ENCODE measurements at places on chromosomes 1 and 21.

DNA sequence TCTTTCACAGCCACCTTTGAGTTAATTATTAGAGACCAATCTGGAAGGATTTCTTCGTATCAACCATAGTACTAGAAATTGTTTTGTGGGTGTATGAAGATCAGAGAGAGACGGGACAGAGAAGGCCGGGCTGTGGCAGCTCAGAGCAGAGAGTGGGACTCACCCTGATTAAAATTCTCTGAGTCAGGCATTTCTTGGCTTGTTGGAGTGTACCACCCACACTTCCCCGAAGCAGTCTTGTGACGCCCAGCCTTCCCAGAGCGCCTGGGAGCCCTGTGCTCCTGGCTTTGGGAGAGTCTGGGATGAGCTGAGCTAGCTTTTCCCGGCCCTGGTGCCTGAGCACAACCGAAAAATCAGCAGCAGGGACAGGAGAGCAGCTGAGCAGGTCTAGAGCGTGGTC, 19.4 kb downstream of the PLEKHM2 start:
- no peak for DNase-seq

- no peak for DNase-seq
Observed at GRCh38 chr21:39637197-39637970, 24.6 kb downstream of the B3GALT5 start.

DNA sequence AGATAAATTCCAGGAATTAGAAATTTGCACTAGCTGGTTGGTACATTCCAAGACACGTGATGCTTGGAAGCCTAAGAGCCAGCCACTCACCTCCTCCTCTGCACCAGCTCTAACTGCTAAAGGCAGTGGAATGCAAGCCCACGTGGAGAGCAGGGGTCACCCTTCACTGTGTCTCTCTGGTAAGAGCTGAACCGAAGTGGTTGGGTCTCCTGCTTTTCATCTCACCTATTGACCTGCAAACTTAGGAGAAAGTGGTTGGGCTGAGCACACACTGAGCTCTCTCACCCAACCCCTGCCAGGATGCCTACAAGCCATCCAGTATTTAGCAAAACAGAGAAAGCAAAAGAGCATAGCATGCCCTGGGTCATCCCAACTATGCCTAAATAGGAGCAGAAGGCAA, 19.3 kb downstream of the HAO2 start:
- DNase-seq = no peak

- DNase-seq = no peak
Observed at GRCh38 chr1:150087415-150087814, 19.8 kb downstream of the VPS45 start.

- DNase-seq = no peak
Observed at GRCh38 chr1:81703756-81704463, 96.8 kb upstream of the ADGRL2 start.

DNA sequence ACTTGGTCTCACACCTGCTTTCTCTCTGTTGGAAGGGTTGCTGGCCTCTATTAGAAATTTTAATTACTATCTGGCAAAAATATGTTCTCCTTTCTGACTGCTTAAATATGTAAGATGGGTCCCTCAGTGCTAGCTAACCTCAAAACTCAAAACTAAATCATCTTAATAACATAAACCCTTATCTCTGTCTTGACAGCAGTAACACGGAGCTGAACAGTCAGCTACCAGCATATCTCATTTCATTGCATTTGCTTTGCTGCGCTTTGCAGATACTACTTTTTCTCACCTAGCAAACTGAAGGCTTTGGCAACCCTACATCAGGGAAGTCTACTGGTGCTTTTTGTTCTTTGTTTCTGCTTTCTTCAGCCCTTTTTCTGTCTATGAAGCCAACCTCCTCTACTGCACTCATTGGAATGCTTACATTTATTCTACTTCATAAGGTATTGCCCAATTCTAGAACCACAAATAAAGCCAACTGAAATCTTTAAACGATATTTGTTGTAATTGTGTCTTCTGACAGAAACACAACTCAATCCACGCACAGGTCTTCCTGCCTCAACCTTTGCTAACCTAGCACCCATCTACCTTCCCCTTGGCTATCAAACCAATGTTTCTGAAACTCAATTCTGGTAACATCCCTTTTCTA, 95.6 kb downstream of the RERE start:
- no peak for DNase-seq

DNA sequence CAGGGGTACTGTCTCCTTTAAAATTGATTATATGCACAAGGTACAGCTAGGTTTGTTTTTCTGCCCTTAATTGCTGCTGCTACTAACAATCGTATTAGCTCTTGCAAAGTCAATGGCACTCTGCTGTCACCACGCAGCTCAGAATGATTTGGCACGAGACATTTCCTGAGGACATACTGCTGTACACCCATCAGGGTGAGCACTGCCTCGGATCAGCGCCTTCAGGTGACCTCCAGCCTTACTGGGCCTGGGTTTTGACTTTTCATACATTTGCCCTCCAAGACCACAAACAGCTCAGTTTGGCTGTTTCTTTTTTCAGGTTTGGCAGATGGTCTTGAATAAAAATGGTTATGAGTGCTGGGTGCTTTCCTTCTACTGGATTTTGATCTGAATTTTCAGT, 110.9 kb downstream of the NTPCR start:
- no peak for DNase-seq

GRCh38 chr1:96338622-96339021, 383.0 kb upstream of the PTBP2 start:
- no peak for DNase-seq

DNA sequence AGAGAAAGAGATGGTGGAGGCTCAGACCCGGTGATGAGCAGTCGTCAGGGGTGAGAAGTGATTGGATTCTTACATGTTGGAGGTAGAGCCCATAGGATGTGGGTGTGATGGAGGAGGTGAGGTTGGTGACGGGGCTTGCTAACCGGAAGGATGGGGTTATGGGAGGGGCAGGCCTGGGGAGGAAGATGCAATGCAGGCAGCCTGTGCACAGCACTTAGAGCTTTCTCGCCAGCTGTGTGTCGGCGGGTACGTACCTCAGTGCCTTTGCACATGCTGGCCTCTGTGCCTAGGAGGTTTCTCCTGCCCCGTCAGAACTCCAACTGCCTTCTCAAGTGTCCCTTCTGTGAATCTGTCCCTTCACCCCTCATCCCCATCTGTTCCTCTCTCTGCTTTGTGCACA, 2.9 kb upstream of the BSND start:
- no peak for DNase-seq

DNA sequence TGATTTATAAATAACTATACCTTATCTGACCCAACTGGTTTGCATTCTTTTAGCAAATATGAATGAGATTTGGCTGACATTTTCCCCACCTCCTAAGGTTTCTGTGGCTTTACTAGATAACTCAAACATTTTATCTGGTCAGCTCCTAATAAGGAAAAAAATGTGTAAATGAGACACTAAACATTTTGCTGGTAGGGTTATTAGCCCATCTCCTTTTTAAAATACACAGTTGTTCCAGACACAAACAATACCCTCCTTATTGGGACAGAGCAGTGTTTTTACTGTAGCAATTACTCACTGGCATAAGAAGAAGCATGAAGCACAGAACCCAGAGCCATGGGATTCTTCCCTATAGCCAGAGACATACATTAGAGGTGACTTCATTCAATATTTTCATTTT, 53.8 kb upstream of the NUF2 start:
- no peak for DNase-seq

DNA sequence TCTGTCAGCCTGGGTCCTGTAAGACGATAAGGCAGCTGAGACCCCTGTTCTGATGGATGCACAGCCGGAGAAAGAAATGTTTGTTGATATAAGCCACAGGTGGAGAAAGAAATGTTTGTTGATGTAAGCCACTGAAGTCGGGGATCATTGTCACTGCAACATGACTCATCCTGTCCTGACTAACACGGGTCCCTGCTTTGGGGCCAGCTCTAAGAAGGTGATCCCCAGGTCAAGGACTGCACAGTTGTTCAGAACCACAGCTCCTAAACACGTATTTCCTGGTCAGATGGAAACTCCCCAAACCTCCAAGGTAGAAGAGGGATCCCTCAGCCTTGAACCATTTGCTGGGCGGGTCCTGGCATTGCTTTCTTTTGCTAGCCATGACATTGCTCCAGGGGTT, 86.4 kb upstream of the IGSF21 start:
- DNase-seq = no peak

GRCh38 chr1:1232796-1233566, 944 bp downstream of the B3GALT6 start:
- DNase-seq = no peak

GRCh38 chr1:37792943-37793686, 532 bp upstream of the MANEAL start:
- DNase-seq = no peak

DNA sequence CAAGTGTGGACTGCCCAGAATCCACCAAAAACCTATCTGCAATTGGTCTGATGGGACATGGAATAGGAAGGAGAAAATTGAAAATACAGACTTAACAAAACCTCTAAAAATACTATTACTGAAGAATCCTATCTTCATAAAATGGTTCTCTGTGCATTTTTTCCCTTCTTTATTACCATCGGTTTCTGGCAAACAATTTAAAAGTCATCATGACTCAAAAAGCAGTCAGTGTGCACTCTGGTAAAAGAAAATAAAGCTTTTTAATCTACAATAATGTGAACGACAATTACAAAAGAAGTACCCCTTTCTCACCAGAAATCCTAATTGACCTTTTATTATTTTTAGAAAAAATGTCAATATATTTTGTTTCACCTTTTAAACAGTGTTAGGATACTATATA, 186.3 kb downstream of the TPR start:
- no peak for DNase-seq

GRCh38 chr1:190633488-190633887, 155.8 kb upstream of the BRINP3 start:
- DNase-seq = no peak

GRCh38 chr1:164771619-164772361, 212.8 kb downstream of the PBX1 start:
- no peak for DNase-seq

GRCh38 chr1:22365331-22366295, 86.0 kb upstream of the ZBTB40 start:
- DNase-seq = no peak
